Stimulated activated CD8-positive, alpha-beta memory T cell treated with anti-CD3 and anti-CD28 coated beads, Interleukin-12 subunit alpha, Interleukin-12 subunit beta, amount 100 ng/mL, for 1 hour (primary cell): ENCODE measurements at places on chromosomes 16 and 17.

DNA sequence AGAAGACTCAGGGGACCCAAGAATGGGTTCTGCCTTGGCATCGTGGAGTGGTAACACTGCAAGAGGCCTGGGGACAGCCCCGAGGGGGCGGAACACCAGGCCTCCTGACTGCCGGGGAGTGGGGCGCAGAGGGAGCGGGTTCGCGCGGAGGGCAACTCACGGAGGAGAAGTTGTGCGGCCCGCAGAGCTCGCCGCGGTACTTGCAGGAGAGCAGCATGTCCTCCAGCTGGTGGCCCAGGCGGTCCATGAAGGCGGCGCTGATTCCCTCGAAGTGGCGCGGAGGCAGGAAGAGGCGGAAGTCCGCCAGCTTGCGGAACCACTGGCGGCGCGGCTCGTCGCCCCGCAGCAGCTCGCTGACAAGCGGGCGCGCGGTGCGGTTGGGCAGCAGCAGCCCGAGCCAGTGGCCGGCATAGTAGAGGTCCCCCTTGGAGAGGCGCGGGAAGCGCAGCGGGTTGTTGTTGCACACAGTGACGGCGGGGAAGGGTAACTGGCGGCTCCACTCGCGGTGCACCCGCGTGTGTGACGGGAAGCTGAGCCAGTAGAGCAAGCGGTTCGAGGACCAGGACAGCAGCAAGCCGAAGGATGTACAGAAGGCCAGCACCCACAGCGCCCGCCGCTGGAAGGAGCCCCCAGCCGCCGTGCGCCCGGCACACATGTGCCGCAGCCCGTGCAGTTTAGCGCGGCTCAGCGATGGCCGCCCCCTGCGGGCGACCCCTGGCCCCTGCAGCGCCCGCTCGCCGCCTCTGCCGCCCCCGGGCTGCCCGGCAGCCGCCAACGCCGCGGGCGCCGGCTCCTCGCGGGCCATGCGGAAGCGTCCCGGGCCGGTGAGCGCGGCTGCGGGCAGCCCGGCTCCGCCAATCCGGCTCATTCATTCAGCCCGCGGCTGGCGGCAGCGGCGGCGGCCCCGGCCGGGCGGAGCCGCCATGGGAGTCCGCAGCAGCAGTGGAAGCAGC is 1.6 kb downstream of the ASIC2 start:
- no peak for DNase-seq

- DNase-seq = no peak
Measured at GRCh38 chr17:40956401-40957254, 10.1 kb downstream of the KRT39 start.

DNA sequence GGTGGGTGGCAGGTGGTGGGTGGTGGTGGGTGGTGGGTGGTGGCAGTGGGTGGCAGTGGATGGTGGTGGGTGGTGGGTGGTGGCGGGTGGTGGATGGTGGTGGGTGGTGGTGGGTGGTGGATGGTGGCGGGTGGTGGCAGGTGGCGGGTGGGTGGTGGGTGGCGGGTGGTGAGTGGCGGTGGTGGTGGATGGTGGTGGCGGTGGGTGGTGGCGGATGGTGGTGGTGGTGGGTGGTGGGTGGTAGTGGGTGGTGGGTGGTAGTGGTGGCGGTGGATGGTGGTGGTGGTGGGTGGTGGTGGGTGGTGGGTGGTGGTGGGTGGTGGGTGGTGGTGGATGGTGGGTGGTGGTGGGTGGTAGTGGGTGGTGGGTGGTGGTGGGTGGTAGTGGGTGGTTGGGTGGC is 423.8 kb upstream of the PSMD7 start:
- no peak for DNase-seq

DNA sequence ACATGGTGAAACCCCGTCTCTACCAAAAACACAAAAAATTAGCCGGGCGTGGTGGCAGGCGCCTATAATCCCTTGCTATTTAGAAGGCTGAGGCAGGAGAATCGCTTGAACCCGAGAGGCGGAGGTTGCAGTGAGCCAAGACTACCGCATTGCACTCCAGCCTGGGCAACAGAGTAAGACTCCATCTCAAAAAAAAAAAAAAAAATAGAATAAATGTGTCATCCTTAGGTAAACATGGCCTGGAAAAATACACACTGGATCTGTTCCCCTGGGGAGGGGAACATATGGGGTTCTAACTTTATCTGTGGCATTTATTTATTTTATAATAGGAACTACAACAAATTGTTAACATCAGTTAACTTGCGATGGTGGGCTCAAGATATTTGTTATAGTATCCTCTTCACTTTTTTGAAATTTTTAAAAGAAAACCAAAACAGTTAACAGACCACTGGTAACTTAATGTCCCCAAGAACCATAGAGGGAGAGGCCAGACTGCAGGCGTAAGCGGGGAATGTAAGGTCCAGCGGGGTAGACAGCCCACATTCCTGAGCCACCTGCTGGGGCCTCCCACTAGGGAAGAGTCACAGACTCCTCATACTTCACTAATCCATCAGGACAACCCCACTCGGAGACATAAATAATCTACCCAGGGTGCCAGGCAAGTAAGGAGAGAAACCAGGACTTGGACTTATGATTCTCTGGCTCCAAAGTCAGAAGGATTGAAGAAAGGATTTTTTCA is 12.5 kb upstream of the TXNDC11 start:
- no peak for DNase-seq

DNA sequence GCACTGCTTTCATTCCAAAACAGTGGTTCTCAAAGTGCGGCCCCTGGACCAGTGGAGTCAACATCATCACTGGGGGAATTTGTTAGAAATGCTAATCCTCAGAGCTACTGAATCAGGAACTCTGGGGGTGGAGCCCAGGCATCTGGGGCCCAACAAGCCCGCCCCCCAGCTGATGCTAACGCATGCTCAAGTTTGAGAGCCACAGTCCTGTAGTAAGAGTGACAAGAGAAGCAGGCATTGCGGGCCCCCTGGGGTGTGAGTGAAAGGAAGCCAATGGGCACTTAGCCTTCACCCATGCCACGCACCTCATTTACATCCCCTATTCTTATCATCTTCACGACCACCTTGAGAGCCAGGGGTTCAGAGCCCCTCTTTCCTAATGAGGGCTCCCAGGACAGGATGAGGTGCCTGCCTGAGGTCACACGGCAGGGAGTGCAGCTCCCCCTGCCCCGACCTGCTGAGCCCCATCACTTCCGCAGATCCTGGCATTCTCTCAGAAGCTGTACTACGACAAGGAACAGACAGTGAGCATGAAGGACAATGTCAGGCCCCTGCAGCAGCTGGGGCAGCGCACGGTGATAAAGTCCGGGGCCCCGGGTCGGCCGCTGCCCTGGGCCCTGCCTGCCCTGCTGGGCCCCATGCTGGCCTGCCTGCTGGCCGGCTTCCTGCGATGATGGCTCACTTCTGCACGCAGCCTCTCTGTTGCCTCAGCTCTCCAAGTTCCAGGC is 9.1 kb downstream of the CA4 start:
- DNase-seq = no peak

DNA sequence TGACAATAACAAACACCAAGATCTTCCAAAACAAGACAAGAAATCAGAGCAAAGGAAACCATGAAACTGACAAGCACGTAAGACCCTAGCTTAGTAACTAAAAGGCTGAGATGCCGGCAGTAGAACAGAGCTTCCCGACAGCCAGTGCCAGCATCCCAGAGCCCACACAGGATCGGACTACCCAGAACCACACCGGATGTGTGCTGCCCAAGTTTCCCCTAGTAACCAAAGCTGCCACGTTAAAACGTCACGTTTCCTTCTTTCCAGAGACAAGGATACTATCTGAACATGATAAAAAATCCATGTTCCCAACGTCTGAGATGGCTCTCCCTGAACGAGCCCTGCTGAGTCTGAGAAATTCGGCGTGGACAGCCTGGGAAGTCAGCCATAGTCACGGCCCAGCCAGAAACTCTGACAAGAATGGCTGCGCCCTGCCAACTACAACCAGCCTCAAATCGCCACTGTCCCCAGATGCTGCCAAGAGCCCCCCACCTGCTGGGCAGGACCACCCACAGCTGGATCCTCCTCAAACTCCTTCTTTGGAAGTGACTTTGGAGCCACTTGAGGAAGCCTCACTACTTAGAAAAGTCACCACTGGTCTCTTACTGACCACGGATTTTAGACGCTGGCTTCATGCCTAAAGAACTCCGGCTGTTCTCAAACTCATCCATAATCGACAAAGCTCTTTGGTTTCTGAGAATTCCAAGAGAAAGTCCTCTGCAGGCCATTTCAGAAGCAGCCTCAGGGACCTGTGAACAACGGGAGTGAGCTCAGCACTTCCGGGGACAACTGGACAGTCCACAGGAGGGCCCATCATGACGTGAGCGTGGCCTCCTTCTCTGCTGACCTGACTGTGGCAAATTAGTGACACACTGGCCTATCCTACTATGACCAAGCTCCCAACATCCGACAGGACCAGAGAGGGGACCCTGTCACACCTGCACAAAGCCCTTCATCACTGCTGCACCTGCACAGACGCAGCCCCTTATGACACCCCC is 16.7 kb downstream of the CCDC57 start:
- no peak for DNase-seq

DNA sequence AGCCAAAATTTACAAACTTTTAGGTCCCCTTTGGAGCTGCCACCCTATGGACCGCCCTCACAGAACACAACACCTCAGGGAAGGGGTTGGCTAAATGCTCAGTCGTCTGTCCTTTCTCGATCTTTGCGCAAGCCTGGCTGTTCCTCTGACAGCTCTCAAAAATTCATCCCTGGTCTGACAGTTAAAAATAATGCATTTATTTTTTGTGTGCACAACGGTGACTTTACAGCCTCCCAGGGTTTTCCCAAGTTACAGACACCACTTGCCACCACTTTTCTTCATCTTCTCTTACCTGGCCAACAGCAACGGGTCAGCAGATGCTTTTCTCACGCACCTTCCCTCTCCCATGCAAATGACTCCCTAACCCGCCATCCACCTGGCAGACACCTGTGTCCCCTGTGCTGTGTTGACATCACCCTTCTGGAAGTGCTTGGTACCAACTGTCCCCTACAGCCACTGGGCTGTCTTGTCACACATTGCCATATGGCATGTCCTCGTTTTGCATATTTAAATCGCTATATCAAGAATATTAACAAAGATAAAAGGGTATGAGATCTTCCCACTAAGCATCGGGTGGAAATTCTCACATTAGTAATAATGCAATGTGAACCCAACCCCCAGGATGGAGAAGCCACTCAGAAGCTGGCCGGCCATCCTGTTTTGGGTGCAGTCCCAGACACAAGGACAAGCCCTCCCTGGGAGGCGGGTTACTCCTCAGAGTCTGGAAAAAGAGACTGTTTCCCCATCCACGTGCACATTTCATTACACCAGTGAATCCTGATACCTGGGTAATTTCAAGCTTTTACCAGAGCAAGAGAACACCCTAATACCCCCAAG is 187.0 kb downstream of the ZFHX3 start:
- no peak for DNase-seq

DNA sequence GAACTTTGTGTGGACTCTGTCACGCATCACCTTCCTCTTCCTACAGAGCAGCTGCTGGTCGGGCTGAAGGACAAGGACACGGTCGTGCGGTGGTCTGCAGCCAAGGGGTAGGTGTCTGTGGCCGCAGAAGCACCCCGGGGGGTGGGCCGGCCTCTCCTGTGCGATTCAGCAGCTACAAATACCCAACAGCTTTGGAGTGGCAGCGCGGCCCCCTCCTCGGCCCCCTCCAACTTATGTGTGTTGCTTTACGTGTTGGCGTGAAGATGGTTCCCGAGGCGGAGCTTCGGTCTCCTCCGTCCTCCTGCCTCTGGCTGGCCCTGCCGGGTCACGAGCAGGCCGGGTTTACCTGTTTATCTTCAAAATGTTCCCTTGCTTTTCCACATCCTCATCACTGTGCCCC is 32.3 kb downstream of the ZNF750 start:
- DNase-seq = no peak

- no peak for DNase-seq
Measured at GRCh38 chr17:19610879-19611278, 37.7 kb upstream of the ALDH3A2 start.

- DNase-seq = no peak
Measured at GRCh38 chr16:27414788-27415431, 12.9 kb downstream of the IL21R start.

GRCh38 chr17:16158714-16159113 is 56.6 kb downstream of the NCOR1 start:
- DNase-seq = no peak

DNA sequence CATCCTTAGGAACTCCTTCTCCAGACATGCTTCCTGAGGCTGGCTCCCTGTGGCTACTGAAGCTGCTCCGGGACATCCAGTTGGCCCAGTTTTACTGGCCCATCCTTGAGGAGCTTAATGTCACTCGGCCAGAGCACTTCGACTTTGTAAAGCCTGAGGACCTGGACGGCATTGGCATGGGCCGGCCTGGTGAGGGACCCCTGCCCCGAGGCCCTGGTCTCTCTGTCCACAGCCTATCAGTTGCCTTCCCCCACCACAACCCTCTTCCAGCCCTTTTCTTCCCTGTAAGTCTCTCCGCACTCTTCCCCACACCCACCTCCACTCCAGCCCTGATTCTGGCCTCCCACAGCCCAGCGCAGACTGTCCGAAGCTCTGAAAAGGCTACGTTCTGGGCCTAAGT is 2.0 kb downstream of the TNK1 start:
- DNase-seq = no peak

DNA sequence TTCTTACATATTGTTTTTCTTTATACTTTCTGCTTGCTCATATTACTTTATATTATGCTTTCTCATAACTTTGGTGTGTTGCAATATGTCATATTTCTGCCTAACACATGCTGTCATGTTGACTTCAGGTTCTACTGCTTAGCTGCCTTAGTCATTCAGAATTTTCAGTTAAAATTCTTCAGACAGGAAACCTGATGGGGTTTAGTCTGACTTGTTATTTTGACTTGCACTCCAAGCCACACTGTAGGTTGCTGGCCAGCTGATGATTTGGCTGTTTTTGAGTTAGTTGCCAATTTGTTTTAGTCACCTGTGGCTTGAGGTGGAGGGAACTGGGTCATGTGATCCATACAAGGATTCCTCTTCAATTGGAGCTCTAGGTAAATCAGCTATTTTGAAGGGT is 315.4 kb downstream of the MAP2K6 start:
- DNase-seq = no peak

- no peak for DNase-seq
Measured at GRCh38 chr17:63543822-63544420, 6.4 kb upstream of the DCAF7 start.

- no peak for DNase-seq
Measured at GRCh38 chr17:72507370-72507769, 386.6 kb downstream of the SOX9 start.

GRCh38 chr16:55016515-55016914 is 85.8 kb downstream of the IRX5 start:
- no peak for DNase-seq

GRCh38 chr17:77440560-77440981 is 299.8 kb downstream of the SEC14L1 start:
- DNase-seq = no peak

- DNase-seq = no peak
Measured at GRCh38 chr16:88920618-88921590, 54.4 kb upstream of the PABPN1L start.
